Stimulated activated naive CD4-positive, alpha-beta T cell treated with Interleukin-2 at 50 U/mL for 16 hours (primary cell): ENCODE measurements at places on chromosomes 1 and 21.

DNA sequence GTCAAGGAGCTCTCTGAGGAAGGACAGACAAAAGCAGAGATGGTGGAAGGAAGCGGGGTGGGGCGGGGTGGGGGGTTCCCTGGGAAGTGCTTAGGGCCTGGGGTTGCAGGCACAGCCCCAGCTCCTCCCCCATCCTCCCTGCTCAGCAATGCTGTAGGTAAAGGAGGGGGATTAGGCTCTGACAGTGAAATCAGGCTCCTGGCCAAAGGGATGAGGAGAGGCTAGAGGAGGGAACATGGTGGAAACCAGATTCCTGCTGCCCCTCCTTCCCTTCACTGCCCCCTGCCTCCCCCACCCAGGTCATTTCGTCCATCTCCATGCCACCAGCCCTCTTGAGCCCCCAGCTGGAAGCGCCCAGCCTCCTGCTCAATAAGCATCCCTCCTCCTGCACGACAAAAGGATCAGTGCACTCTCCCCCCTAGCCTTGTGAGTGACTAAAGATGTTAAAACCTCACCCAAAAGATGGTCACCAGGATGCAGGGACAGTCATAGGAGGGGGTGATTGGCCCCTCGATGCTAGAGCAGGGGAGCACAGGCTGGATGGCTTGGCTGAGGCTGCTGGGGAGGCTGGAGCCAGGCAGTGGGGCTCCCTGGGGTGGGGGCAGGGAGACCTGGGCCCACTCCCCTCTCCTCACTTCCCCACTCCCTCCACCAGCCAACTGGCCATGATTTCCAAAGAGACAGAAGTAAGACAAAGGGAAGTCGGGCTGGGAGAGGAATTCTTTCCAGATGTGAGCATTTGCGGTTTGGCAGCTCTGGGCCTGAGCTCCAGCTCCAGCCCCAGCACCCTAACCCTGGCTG is 2.2 kb upstream of the CRABP2 start:
- no peak for DNase-seq

- DNase-seq, result no peak
Measured at GRCh38 chr1:152884085-152884484, 6.0 kb downstream of the SMCP start.

DNA sequence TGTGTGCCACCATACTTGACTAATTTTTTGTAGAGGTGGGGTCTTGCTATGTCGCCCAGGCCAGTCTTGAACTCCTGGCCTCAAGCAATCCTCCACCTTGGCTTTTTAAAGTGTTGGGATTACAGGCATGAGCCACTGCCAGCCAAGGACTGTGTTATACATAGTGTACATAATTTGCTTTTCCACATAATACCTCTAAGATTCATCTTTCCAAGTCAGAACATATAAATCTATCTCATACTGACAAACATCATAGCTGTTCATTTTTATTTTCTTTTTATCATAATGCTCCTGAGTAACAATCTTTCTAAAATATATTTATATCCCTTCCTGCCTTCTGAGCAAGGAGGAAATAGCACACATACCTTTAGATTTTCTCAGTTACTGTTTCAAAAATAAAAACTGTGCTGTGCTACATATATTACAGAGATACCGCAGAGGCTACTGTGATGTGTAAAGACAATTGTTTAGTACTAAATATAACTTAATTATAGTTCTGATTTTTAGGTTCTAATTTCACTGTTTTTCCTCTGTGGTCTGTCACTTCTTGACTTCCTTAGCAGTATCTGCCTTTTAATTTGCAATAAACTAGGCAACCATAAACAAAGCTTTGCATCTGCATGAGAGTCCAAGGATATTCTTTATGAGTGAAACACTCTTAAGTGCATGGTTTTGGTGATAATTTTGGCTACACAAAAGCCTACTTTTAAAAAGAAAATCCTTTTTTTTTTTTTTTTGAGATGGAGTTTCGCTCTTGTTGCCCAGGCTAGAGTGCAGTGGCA is 59.3 kb downstream of the EYA3 start:
- DNase-seq, result no peak

- no peak for DNase-seq
Measured at GRCh38 chr1:55546553-55546952, 331.4 kb upstream of the USP24 start.

GRCh38 chr1:183466781-183467180 is 5.5 kb upstream of the SMG7 start:
- DNase-seq, result no peak

DNA sequence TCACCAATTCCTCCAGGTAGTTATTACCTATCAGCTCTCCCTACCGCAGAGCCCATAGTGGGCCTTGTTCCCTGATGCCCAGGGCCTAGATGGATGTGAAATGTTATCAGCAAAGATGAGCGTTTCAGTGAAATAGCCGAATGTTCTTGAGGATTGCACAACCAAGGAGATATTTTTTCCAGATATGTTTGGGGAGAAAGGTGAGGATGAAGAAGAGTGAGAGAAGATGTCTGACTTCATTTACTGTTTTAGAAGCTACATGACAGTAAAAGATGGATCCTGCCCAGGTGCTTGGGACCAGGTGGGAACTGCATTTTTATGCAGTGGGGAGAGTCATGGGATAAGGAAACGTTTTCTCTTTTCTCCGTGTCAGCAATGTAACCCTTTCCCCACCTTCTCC is 231.7 kb upstream of the C1orf174 start:
- DNase-seq, result no peak

DNA sequence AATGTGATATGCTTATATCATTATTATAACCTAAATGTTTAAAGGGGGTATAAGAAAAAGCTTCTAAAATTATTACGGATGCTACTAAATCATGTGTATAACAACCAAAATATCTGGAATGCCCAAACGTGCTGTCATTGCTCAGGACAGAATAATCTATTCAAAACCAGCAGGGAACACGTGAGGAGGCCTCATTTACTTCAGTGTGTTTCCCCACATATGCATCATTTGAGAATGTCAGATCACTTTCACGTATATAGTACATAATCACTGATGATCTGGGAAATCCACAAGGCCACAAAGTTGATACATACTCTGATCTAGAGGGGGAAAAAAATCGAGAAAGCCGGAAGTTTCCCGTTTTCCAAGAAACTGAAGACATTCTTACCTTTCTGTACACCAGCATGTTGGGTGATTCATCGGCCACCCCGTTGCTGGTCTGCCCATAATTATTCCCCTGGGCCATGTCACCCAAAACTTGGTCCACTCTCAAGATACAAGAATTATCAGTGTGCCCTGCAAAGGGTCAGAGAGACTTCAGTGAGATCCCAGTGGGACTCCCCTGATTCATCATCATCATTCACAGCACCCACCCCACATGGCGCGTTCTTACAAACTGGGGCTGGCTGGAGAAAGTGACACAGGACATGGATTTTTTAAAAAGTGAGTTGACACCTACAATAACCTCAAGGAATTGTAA is 1.5 kb downstream of the RGS7 start:
- no peak for DNase-seq
